A172 (cell line): ENCODE measurements at places on chromosomes 6 and 20. TPM values are rescaled to one million over a fixed set of nuclear protein-coding genes. Genes with fewer than 3 reads are reported as not detected.

- no peak for DNase-seq
Observed at GRCh38 chr6:28486988-28487742, 28.4 kb downstream of the GPX6 start.

- no peak for DNase-seq
Observed at GRCh38 chr6:7189101-7189758, 81.5 kb downstream of the RREB1 start.

- DNase-seq = no peak
Observed at GRCh38 chr6:170360476-170360875, 53.9 kb downstream of the FAM120B start.

- no peak for DNase-seq
Observed at GRCh38 chr6:149889326-149889725, 8.6 kb downstream of the RAET1E start.

DNA sequence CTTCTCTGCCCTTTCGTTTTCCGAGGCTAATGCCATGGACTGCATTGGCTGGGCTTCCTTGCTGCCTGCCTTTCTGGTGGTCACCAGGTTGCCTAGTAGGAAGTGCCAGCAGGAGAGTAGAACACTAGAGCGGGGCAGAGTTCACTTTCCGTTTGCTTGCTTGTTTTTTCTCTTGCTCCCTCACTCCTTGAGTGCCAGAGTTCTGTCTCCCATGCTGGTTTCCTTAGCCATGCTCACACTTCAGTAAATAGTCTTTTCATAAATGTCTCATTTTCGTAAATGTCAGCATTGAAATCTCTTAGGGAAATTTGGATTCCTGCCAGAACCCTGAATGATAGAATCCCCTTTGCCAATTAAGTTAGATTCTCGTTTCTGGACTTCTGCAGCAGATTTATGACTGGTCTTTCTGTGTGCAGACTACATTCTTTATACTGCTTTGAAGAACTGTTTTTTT is 63.9 kb downstream of the FAM83B start:
- DNase-seq = no peak

- no peak for DNase-seq
Observed at GRCh38 chr20:63543131-63543530, 4.4 kb downstream of the SRMS start.

GRCh38 chr6:74742793-74743508 is 462.9 kb downstream of the COL12A1 start:
- no peak for DNase-seq

GRCh38 chr20:51216850-51217249 is 193.9 kb upstream of the KCNG1 start:
- no peak for DNase-seq

GRCh38 chr6:168195712-168196111 is 116.7 kb upstream of the FRMD1 start:
- DNase-seq = no peak

- DNase-seq = no peak
Observed at GRCh38 chr6:93474733-93475179, 55.4 kb upstream of the EPHA7 start.

DNA sequence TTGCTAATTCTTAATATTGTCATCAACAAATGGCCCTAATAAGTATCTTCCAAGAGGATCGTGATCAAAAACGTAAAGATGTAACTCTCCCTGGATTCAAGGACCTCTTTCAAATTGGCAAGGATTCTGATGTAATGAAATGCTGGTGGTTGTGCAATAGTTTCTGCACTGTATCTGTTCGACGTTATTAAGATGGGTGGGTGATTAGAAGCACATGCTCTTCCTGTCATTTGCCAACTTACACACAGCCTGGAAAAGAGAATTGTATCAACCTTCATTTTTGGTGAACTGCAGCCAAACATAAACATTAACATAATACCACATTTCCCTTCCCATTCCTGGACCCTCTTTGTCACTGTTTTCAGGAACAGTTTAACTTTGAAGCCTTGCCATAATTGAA is 9.8 kb downstream of the FOXQ1 start:
- DNase-seq = no peak

GRCh38 chr6:108621117-108621516 is 60.4 kb downstream of the FOXO3 start:
- DNase-seq = peak; percentile 42

DNA sequence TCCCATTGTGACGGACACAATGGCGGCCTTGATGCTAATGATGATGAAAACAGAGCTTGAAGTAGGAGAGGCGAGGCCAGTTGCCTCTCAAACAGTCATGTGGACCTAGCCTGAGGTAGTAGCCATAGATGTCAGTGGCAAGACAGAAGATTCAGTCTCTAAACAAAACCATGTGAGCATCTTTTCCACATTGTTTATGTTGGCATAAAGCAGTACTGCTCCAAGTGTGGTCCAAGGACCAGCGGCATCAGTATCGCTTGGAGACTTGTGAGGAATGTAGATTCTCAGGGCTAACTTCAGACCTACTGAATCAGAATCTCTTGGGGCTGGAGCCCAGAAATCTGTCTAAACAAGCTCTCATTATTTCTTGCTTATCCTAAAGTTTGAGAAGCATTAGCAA is 312.8 kb upstream of the JAG1 start:
- DNase-seq = no peak

- no peak for DNase-seq
Observed at GRCh38 chr6:161169035-161169434, 104.8 kb downstream of the AGPAT4 start.

Gene PTK6
- 2.0 and 2.4 TPM in 2 replicates for total RNA-seq

Gene PAK5
- not detected in 2 replicates for total RNA-seq

Gene ABHD16B
- not detected in 2 replicates for total RNA-seq

Gene C6orf52
- 15.2 and 16.5 TPM in 2 replicates for total RNA-seq

Gene BHLHE23
- total RNA-seq = not detected in 2 replicates

Gene RBPJL
- not detected in 2 replicates for total RNA-seq

Gene BPIFB2
- total RNA-seq = not detected in 2 replicates

Gene SIRPD
- not detected in 2 replicates for total RNA-seq

Gene EIF6
- 230 and 292 TPM in 2 replicates for total RNA-seq
